ENCODE measurements at places on chromosomes 5 and 9.
A peak's percentile ranks its signal among the peaks of the same experiment; 100 is the strongest.

DNA sequence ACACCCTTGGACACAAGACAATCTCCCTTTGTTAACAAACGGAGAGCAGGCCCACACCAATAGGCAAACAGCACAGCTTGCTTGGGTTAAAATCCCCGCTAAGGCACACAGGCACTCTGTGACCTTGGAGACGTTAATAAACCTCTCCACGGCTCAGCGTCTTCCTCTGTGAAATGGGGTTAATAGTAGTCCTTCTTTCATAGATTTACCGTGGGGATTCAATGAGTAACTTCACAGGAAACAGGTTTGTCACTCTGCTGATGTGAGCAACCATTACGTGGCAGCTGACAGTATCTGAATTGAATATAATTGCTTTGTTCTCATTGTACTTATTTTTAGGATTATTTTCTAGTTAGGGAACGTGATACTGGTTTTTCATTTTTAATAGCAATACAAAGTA lies 65.2 kb upstream of the ADRA1B start:
- no peak for DNase-seq

DNA sequence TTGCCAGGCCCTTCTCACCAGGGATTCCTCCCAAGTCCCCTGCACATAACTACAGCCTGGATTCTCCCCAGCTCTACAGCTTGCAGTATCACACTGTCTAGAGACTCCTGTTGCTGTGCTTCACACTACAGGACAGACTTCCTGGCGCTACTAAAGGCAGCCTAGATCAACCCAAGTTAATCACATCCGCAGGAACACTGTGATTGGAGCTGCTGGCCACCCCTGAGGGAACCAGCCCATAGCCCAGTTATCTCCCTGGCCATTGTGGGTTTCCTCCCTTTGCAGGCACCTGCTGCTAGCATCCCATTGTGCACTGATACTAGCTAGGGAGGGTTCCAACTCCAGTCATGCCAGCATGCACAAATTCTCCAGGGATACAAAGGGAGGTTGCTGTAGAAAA lies 53.5 kb downstream of the NLN start:
- DNase-seq = no peak

DNA sequence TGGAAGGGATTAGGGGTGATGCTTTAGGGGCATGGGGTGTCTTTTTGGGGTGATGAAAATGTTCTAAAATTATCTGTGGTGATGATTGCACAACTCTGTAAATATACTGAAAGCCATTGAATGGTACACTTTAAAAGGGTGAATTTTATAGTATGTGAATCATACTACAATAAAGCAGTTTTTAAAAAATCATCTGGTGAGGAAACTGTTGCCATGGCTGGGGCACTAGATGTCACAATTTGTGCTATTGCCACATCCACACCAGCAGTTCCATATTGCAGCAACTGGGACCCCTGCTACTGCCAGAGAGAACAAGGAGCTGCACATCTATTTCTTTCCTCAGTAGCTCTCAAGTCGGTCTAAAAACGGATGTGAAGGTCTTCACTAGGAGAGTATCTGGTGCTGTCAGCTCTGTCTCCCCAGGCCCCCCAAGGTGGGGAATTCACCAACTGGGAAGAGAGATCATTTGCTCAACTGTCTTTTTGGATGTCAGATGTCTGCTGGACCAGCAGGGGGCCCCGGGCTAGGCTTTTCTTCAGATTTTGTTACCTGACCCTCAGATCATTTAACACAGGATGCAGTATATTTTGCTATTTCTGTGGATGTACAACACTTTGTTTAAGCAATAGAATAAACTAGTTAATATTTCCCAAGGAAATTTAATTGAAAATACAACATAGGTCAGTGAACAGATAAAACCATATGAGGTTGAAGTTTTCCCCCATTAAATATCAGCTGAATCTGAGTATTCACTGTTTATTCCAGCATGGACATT lies 13.2 kb downstream of the CMYA5 start:
- no peak for DNase-seq

GRCh38 chr5:36443941-36444340 lies 142.2 kb upstream of the RANBP3L start:
- no peak for DNase-seq

GRCh38 chr5:89480406-89481007 lies 597.5 kb upstream of the MEF2C start:
- no peak for DNase-seq

DNA sequence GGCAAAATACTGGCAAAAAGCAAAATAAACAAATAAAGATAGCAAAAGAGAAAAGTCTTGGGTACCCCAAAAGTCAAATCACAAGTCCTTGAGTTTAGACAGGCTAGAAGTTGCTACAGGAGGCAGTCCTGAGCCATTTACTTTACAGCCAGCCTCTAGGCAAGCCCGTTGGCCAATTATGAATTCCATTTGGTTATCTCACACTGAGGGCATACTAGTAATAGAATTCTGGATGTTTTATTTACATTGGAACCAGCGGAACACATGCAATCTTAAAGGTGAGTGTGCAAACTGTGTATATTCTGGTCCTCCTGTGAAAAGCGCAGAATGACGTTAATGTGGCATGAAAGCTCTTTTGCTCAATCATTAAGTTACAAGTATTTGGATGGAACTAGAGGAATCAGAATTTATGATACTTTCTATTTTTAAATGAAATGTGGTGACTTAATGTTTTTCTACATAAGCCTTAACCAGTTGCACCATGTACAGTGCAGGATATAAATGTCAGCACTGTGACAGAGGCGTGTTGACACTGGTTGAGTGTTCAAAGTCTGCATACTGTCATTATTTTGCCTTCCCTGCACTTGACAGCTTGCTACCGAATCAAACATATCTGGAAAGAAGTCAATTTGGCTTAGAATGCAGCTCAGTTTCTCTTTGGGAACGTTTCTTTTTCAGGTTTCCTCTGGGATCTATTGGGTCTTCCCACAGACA lies 7.9 kb downstream of the GDNF start:
- no peak for DNase-seq

- no peak for DNase-seq
Measured at GRCh38 chr5:9282211-9282610, 263.7 kb downstream of the SEMA5A start.

DNA sequence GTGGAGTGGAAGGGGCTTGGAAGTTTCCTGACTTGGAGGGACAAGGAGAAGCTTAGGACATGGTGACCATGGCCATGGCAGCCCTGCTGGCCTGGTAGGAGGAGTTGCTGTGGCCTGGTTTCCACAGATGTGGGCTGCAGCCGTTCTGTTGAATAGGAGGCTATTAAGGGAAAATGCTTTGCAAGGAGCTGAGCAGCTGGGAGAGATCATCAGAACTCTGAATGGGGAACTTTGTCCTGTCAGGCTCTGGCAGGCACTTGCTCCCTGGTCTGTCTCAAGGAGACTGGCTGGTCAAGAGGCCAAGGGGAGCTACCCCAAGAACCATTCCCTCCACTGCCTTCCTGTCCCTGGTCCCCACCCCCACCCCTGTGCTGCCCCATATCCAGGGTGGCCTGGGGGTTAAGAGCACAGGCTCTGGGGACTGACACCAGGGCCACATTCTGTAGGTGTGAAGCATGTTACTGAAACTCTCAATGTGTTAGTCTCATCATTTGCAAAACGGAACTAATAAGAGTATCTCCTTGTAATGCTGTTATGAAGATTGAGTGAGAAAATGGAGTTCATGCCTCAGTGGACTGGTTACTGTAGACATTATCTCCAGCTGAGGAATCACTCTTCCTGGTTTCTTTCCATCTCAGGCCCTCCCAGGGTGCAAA lies 84.0 kb upstream of the ARAP3 start:
- DNase-seq = no peak

DNA sequence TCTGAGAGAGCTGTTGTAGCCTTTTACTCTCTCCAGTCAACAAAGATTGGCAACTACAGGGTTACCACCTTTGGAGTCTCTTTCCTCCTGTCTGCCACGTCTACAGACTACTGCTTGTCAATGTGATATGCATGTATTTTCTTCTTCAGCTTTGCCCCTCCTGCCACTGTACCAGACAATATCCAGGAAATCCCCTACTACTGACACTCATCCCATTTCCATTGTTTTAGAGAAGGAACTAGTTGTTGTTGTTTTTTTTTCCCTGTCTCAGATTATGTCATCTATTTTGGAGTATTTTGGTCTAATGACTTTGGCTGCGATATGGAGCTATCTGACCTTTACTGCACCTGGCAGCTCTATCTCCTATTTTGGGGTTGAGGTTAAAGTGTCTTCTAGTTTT lies 50.1 kb upstream of the MACIR start:
- no peak for DNase-seq

- no peak for DNase-seq
Measured at GRCh38 chr5:135878156-135878620, 17.5 kb downstream of the IL9 start.

GRCh38 chr5:14420101-14420811 lies 161.3 kb upstream of the OTULINL start:
- DNase-seq = no peak

- no peak for DNase-seq
Measured at GRCh38 chr9:84137968-84138367, 157.4 kb downstream of the RMI1 start.

GRCh38 chr5:6488021-6488420 lies 39.4 kb downstream of the UBE2QL1 start:
- DNase-seq = peak; percentile 69

DNA sequence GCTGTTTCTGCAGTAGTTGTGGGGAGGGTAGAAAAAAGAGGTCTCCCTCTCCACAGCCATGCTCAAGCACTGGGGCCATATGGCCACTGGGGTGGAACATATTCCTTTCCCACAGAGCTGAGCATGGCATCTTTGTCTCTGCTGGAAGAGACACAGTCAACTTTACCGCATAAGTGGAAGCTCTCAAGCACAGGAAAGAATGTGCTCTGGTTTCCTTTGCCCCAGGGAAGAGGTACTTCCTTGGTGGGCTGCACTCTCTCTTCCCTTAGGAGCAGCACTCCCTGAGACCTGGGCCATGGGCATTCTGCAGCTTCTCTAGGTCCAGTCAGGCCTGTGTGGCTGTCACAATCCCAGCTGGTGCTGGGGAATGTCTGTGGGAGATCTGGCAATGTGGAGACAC lies 168.5 kb upstream of the ACTBL2 start:
- no peak for DNase-seq

DNA sequence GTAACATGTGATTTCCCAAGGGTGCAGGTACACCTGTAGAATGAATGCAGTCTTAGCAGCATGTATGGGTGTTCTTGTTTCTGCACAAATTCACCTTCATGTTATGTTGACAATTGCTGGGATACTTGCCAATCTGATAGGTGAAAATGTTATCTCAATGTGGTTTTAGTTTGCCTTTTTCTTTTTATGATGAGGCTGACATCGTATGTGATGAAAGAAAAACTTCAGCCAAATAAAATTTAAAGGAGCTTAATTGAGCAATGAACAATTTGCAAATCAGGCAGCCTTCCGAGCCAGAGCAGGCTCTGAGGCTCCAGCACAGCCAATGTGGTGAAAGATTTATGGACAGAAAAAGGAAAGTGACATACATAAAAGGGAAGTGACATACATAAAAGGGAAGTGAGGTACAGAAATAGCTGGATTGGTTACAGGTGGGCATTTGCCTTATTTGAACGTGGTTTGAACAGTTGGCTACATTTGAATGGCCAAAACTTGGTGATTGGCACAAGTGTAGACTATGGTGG lies 10.5 kb downstream of the TAL2 start:
- DNase-seq = no peak

- peak; percentile 67 for DNase-seq
Measured at GRCh38 chr9:124180557-124180956, 77.2 kb upstream of the NEK6 start.

- DNase-seq = no peak
Measured at GRCh38 chr5:31007672-31008071, 185.8 kb upstream of the CDH6 start.

DNA sequence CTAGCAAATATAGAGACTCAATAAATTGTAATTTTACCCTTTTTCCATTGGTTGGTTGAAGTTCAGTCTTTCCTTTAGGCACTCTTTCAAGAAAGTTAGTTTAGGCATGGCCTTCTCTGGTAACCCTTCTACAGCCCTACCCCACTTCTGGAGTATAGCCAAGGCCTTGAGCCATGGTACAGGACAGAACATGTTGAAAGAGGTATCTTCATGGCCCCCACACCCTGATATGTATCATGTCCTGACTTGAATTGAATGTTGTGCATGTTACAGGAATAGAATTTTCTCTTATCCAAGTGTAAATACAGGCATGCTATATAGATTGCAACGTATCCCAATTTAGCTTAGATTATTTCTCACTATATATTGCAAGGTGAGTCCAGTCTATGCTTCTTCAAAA lies 175.6 kb downstream of the CD180 start:
- DNase-seq = no peak

GRCh38 chr9:124810663-124811355 lies 33.9 kb downstream of the OLFML2A start:
- no peak for DNase-seq

DNA sequence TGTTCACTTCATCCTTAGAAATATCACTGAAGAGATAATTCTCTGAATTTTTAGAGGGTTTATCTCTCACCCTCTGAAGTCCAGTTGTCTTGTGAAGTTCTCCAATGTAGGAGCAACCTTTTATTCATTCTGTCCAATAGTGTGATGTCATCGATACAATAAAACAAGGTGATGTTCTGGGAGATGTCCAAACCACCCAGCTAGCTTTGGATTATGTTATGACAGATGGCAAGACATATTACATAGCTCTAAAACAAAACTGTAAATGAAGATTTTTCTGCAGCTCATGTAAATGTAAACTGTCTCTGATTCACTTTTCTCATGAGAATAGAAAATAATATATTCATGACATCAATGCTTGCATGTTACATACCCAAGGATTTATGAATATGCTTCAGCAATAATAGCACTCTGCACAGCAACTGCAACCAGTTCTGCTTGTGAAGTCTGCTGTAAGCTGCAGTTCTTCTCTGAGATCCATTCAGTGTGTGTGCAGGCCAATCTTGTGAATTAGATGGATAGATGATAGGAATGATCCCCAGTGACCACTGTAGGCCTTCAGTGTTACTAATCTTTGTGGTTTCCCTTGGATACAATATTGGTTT lies 172.6 kb upstream of the CDH12 start:
- no peak for DNase-seq

- no peak for DNase-seq
Measured at GRCh38 chr5:32664523-32664922, 46.6 kb upstream of the NPR3 start.

- DNase-seq = no peak
Measured at GRCh38 chr5:52674815-52675545, 112.7 kb upstream of the ITGA1 start.

GRCh38 chr5:105639068-105639467 lies 2031.7 kb downstream of the EFNA5 start:
- no peak for DNase-seq

DNA sequence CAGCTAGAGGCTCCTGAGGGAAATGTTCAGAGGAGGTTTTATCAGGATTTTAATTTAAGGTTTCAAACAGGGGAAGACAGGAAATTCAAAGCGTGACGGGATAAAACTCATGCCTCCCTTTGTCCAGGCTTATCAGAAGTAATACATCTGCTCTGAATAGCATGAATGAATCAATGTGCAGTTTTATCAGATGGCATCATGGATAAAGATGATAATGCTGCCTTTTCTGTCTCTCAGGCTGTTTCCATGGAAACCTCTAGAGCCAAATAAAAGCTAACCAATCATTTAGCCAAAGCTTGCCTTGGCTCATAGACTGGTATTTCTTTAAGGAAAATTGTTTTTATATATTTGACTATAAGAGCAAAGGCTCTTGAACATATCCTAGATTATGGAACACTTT lies 16.4 kb downstream of the MFAP3 start:
- DNase-seq = no peak
